ENCODE measurements at places on chromosomes 6 and 20.

DNA sequence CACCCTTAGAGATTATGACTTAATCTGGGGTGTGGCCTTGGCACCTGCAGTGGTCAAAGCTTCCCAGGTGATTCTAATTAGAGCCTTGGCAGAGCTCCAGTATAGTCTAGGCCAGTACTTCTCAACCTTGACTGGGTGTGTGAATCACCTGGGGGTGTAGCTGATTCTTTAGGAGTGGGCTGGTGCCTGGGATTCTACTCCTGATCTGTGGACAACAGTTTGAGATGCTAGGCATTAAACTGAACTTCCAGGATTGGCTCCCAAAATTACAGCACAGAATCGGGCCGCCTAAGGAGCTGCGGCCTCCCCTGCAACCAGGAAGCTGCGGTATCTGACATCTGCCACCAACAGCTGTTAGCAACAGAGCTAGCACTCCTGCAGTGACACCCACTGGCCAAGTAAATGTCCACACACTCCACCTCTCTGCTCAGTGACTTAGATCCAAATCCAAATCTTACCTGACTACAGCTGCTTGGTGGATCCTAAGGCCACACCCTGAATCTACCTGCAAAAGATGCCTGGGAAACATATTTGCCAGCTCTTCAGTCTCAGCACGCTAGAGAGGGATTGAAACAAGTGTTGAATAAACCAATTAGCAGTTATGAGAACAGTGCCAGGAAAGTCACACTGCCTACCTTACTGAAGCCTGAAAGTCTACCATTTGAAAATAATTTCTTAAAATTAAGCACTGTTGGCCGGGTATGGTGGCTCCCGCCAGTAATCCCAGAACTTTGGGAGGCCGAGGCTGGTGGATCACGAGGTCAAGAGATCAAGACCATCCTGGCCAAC lies 126.7 kb downstream of the UNC5CL start:
- peak; percentile 67 for DNase-seq

GRCh38 chr20:49785852-49786175 lies 26.8 kb upstream of the SLC9A8 start:
- no peak for DNase-seq

DNA sequence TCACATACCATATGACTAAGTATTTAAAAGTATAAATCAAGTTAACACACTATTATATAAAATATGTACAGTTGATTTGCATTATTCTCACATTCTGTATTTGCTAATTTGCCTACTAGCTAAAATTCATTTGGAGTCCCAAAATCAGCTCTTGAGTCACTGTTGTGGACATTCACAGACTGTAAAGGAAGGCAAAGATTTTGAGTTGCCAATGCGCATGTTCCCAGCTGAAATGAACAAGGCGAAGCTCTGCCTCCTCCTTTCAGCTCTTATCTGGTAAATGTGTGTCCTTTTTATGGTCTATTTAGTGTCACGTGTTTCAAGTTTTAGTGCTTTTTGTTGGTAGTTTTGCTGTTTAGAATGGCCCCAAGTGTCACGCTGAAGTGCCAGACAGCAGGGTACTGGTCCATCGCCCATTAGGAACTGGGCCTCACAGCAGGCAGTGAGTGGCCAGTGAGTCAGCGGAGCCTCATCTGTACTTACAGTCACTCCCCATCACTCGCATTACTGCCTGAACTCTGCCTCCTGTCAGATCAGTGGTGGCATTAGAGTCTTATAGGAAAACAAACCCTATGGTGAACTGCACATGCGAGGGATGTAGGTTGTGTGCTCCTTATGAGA lies 87.2 kb upstream of the ADTRP start:
- no peak for DNase-seq

DNA sequence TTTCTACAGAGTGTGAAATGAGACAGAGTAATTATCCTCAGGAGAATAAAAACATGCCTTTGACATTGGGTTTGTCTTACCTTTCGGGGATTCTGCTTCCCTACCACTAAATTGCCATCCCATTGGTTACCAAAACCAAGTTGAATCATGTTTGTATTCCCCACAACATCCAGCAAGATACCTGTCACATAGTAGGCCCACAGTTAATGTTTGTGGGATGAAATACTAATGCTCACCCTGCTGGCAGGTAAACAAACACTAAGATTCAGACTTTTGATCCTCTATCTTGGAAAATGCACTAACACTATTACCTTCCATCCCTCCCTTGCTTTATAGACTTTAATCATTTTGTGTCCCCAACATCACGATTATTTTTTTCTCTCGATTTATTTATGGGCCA lies 8.2 kb upstream of the STXBP5 start:
- DNase-seq, result no peak

GRCh38 chr6:46236752-46237151 lies 66.0 kb upstream of the ENPP5 start:
- no peak for DNase-seq

GRCh38 chr6:111874025-111874415 lies 768 bp upstream of the FYN start:
- DNase-seq, result peak; percentile 12

- DNase-seq, result no peak
Observed at GRCh38 chr6:45156075-45156474, 172.1 kb upstream of the RUNX2 start.

- DNase-seq, result peak; percentile 45
Observed at GRCh38 chr20:46695892-46696291, 6.6 kb upstream of the TP53RK start.

DNA sequence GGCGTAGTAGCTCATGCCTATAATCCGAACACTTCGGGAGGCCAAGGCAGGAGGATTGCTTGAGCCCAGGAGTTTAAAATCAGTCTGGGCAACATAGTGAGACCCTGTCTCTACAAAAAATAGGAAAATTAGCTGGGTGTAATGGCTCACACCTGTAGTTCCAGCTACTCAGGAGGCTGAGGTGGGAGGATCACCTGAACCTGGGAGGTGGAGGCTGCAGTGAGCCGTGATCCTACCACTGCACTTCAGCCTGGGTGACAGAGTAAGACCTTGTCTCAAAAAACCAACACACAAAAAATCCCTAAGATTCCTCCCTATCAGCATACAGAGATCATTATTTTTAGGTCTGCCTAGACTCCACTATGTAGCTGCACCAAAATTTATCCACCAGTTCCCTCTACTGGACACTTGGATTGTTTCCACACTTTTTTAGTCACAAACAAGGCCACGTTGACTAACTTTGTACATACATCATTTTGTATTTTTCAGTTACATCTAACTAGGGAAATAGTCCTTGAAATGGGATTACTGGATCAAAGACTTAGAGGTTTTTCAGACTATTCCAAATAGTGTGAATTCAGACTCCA lies 3.6 kb upstream of the PHF1 start:
- peak; percentile 60 for DNase-seq

DNA sequence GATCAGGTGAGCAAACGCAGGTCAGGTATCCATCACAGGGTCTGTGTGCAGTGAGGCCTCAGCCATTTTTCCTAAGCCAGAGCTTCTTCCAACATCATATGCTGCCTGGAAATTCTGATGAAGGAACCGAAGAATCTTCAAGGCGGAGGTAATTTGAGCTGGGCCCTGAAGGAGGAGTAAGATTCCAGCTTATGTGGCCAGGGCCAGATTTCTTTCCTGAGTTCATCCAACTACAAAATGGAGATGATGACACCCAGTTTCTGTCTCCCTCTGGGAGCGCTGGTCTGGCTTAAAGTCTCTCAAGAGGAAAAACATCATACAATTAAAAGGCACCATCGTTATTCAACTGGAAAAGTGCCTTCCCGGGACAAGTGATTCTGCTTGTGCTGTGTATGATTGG lies 6.9 kb upstream of the MANBAL start:
- no peak for DNase-seq

- no peak for DNase-seq
Observed at GRCh38 chr6:88480816-88481215, 314.7 kb upstream of the CNR1 start.

- DNase-seq, result no peak
Observed at GRCh38 chr6:5217356-5217755, 43.4 kb downstream of the LYRM4 start.

DNA sequence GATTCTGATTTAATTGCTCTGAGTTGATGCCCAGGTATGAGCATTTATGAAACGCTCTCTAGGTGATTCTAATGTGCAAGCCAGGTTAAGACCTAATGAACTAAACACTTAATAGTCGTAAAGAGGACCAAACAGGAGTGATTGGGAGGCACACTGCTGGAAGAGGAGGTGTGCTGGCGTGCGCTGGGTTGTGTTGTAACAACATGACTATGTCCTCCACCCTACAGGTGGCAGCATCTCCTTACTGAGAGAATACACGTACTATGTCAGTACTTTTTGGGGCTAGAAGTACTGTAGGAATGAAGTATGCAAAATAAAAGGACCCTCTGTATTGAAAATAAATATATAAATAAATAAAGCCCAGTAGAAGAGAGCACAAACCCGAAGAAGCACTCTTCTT lies 11.9 kb downstream of the C6orf89 start:
- peak; percentile 27 for DNase-seq

DNA sequence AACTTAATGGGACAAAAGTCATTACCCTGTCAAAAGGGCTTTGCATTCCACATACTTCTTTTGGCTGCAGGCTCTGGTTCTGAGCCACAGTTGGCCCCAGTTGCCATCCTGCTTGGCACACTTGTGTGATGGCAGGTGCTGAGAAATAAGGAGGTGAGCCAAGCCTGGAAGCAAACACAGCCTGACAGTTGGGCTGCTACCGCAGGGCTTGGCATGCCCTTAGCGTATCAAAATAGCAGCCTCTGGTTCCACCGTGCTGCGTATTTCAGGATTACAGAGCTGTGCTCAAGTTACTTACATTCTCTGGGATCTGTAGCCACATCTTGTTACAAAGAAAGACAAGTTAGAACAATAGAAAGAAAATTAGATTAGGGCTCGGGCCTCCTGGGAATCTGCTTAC lies 11.1 kb downstream of the MTHFD1L start:
- no peak for DNase-seq

- DNase-seq, result peak; percentile 86
Observed at GRCh38 chr6:166955121-166955864, 1.1 kb downstream of the RNASET2 start.

- DNase-seq, result no peak
Observed at GRCh38 chr20:51470907-51471411, 71.6 kb downstream of the NFATC2 start.

GRCh38 chr6:71224011-71224410 lies 64.6 kb upstream of the OGFRL1 start:
- no peak for DNase-seq

GRCh38 chr6:165762125-165762524 lies 99.1 kb upstream of the PDE10A start:
- no peak for DNase-seq

DNA sequence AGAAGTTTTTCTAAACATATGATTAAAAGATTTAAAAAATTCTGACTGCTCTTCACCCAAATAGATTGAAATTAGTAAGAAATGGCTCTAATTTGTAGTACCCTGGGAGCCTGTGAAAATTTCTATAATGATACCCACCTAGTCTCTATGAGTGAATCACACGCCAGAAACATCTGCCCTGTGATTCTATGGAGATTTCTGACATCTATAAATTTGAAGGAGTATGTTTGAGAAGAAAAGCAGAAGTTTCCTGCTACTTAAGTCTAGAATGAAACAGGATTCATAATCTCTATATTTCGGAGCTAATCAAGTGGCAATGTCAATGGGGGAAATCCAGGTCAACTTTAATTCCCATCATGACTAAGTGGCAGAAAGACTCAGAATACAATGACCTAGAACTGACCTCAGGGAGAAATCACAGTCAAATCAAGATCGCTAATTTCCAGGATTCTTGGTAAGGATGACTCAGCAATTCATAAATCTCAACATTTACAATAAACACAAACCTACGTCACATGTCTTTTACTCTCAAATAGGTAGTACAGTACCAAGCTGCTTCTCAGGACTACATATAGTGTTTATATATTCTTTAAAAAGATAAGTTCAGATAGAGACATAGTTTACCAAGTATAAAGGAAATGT lies 186.2 kb upstream of the TNFAIP3 start:
- no peak for DNase-seq

DNA sequence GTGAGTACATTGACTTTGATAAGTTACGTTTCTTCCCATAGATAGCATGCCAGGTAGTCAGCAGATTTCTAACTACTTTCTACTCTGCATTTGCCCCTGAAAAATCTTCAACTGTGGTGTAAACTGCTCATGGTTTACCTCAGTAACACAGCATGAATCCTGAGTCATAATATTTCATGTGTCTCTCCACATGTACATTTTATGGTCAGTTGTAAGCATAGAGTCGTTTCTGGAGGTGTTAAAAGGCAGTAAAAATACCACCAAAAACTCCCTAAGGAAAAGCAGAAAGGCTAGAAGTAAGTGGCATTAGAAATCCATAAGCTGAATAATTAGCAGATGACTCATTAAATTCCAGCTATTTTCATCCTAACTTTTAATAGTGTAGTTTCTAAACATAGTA lies 4.1 kb upstream of the GPR63 start:
- no peak for DNase-seq

DNA sequence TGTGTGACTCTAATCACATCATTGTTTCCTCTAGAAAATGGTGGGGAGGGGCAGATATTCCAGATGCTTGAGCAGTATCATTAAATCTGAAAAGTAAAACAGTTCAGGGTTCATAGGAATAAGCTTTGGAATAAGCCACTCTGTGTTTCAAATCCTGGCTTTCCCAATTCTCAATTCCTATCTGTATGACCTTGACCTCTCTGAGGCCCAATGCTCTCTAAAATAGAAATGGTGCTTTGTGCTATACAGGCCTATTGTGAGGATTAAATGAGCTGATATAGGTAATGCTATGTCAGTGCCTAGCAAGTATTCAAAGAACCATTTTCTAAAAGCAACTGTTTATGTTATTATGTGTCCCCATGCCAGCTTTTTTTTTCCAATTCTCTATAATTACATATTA lies 209.0 kb upstream of the PRSS16 start:
- no peak for DNase-seq

DNA sequence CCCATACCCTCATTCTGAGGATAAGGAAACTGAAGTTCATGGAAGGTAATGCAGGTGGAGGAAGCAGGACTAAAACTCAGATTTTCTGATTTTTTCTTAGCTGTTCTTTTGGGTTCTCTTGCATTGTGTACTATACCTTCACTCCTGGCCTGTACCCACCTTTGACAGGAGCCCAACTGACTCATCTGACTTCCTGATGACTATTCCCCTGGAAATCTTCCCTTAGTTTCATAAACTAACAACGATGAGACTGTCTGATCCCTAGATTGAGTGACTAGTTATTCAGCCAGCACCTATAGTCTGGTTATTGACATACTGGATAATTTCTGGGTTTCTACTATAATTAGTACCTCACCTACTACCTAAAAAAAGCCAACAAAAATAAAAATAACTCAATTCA lies 10.1 kb downstream of the CRYBG1 start:
- DNase-seq, result no peak

GRCh38 chr6:82268301-82268846 lies 20.8 kb upstream of the IBTK start:
- DNase-seq, result no peak

- peak; percentile 63 for DNase-seq
Observed at GRCh38 chr20:11544029-11544678, 373.5 kb upstream of the BTBD3 start.
